Stimulated activated CD8-positive, alpha-beta memory T cell treated with anti-CD3 and anti-CD28 coated beads, Interleukin-4, amount 100 ng/mL, for 4 hours (primary cell): ENCODE measurements at places on chromosomes 11 and 22.

- no peak for DNase-seq
These were observed 11.2 kb upstream of the ACR start for GRCh38 chr22:50726643-50727340.

GRCh38 chr11:57649826-57650738 lies at the start of gene YPEL4:
TSS of gene YPEL4 (minus strand) at chr11:57649912. CDS start at chr11:57647107, 2,805 bp downstream.
- DNase-seq, result peak; percentile 51

- DNase-seq, result no peak
These were observed 117.5 kb upstream of the ZBED5 start for GRCh38 chr11:10975287-10975721.

GRCh38 chr22:44400763-44401060 lies 88.0 kb upstream of the SHISAL1 start:
- no peak for DNase-seq

DNA sequence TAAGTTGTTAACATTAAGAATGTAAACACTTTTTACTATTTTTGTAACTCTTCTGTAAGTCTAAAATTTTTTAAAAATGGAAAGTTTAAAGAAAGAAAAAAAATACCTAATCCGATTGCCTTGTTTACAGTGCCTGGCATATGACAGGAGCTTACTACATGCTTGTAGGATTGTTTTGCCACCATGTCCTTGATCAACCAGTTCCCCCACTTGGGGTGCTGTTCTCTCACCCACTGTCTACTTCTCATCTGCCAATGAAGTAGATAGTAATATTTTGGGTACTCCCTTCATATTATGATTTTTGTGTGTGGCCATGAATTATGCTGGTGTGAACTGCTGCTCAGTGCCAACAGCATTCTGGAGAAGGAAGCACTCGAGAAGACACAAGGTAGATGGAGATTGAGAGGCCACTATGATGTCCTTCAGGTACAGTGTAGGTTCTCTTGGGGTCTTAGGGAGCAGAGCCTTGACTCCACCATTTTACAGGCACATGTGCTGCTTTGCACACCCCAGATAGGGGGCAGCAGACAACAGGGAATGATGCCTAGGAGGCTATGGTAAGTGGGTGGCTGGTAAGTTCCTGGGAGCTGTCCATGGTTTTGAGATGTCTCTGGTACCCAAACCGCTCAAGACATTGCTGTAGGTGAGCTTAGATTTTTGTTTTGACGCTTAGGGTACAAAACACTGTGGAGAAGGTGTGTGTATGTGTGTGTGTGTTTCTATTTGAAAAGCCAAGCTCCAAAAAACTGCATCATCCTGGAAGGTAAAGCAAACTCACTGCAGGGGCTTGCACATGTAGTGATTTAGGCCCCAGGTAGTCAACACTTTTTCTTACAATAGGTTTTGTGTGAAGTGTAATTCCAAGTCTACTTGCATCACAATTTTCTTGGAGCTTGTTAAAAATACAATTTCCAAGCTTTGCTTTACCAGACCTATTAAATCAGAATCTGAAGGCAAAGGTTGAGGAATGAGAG lies 494.5 kb upstream of the LARGE1 start:
- DNase-seq, result no peak
